ENCODE measurements at places on chromosomes 5 and 9.

DNA sequence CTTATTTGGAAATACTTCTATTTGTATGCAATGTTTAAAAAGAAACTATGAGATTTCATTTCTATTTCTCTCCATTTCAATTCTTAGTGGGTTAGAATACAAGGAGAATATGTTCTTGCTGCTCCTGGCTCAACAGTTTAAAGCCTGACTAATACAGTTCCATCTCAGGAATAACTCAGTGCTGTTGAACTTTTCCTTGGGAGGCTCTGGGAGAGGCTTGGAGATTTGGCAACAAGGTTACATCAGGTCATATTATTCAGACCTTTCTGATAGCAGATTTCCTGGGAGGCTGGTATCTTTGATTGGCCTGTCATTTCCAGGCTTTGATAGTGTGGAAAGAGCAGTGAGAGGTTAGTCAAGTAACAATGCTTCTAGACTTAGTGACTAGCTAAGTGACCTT is 481.7 kb upstream of the KLF4 start:
- DNase-seq: no peak

GRCh38 chr9:91187311-91187964 is 174.3 kb downstream of the AUH start:
- DNase-seq: no peak

GRCh38 chr9:137590123-137590468 is 216 bp downstream of the ZMYND19 start:
- DNase-seq: no peak

GRCh38 chr5:61349935-61350334 is 17.9 kb downstream of the ZSWIM6 start:
- DNase-seq: no peak

- DNase-seq: no peak
Observed at GRCh38 chr5:9429691-9430215, 116.1 kb downstream of the SEMA5A start.

- no peak for DNase-seq
Observed at GRCh38 chr9:128002959-128003358, 22.2 kb upstream of the EEIG1 start.

DNA sequence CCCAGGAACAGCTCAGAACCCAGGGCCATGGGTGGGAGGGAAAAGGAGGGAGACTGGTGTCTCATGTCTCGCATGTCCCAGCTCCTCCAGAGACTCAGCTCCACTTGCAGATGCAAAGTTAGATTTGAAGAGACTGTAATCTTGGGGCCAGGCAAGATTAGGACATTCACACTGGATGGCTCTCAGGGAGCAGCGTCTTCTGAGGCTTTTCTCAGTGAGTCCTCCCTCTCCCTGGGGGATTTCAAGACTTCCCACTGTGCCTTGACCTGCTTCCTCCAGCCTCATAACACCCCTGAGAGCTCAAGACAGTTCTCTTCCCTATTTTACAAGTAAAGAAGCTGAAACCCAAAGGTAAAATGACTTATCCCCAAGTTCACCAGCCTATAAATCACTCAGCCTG is 10.5 kb upstream of the TCOF1 start:
- no peak for DNase-seq

DNA sequence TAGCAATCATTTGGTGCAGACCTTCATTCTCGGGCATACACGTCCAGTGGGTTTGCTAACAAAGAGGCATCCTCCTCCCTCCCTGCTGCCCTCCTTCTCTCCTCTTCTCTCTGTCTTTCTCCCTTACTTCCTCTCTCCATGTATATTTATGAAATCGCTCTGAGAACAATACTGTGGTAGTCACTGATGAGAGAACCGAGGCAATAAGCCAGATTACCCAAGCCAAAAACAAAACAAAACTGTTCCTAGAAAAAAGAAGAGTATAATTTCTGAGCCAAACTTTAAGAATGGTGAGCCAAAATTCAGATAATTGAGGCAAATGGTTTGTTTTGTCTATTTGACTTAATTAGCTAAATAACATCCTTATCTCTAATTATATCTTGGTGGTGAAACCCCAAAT is 15.8 kb upstream of the HMHB1 start:
- DNase-seq: no peak

GRCh38 chr9:90966480-90967144 is 165.0 kb downstream of the SYK start:
- no peak for DNase-seq

- DNase-seq: no peak
Observed at GRCh38 chr9:6660512-6660911, 15.0 kb upstream of the GLDC start.

DNA sequence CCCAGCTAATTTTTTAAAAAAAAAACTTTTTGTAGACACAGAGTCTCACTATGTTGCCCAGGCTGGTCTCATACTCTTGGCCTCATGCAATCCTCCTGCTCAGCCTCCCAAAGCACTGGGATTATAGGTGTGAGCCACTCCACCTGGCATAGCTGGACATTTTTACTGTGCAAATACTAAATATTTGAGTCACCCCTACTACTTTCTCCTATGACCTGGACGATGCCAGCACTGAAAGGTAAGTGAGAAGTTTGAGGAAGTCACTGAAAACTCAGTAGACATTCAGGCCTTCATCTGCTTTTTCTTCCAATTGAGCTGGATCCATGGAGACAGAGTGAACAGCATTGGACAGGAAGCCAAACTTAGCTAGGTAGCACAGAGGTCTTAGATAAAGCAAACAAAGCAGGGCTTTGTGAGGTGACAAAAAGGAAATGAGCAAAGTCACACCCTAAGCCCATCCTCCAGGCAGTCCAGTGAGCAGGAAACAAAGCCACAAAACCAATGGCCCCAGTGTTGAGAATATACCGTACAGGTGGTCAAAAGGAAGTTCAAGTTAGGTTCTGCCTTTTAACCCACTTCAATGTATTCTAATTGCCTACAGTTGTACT is 192.6 kb upstream of the RASA1 start:
- no peak for DNase-seq

- no peak for DNase-seq
Observed at GRCh38 chr9:132991351-132992300, 13.1 kb downstream of the GFI1B start.

DNA sequence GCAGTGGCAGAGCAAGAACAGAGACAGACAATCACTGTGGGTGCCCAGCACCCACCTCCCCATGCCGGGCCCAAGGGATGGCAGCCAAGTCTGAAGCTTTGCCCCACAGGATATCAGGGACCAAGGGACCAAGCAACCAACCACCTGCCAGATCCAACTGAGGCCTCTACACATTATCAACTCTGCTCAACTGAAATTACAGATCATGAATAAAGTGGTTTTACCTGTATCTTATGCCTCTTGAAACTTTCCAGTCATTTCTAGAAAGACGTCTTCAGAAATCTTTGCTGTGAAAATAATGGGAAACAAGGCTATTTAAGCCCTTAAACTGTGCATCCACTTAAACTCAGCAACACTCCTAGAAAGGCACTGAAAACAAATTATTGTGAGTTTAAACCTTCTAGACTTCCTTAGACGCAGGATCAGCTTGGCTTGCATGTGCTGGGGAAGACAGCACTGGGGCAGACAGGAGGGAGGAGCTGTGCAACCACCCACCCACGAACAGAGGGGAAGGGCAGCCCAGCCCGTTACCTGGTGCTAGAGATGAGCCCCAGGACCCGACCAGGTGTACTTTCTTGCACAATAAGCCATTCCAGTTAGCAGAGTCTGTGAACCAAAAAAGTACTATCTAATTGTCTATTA is 80.0 kb downstream of the SEMA4D start:
- no peak for DNase-seq

All from HAP-1 (cell line).